ENCODE measurements at places on chromosomes 7 and 10.

DNA sequence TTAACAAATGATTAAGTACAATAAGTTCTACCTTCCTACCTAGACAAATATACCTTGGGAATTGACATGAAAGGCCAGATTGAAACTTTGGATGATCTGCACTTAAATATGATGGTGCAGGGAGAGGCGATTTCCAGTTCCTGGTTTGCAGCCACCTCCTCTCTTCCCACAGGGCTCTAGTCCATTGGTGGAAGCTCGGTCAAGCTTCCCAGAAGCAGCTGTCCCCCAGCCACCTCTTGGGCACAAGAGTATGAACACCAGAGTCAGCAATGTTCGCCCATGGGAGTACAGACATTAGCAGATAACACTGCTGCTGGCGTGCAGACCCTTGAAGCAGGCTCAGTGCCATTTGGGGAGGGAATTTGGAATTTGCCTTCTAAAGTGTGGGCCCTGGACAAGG lies 1.5 kb upstream of the CPVL start:
- DNase-seq = no peak

DNA sequence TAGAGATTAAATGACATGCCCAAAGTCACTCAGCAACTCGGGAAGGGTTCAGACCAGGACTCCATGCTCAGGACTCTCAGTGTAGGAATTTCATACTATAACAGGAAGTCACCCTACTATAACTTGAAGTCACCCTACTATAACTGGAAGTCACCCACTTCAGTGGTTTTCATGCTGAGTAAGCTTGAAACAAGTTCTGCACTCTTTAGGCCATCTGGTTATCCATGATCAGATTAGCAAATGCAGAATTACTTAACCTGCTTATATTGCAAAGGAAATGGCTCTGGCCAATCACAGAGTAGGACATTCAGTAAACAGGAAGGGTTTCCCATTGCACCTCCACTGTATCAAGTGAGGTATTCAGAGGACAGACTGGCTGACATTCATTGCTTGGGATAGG lies 1240.4 kb downstream of the GATA3 start:
- no peak for DNase-seq

GRCh38 chr7:120677535-120677934 lies 180.4 kb downstream of the TSPAN12 start:
- no peak for DNase-seq

GRCh38 chr7:20183086-20183485 lies 34.1 kb downstream of the MACC1 start:
- no peak for DNase-seq

DNA sequence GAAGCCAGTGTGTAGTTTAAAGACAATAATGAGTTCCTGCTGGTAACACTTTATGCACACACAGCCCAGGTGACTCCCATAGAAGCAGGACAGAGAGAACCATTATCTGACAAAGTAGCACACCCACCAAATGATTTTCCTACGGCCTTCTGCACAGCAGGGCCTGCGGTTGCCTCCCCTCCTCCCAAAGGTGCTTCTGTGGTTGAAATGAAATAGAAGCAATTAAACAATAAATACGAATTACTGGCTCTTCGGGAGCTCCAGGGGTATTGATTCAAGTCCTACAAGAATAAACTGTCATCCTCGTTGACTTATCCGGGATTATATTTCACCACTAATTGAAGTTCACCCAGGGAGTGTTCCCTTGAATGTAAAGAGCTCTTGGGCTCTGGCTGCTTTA lies 172.1 kb downstream of the ACTR3B start:
- DNase-seq = no peak

- DNase-seq = no peak
Measured at GRCh38 chr10:45557275-45557905, 115.2 kb downstream of the ZFAND4 start.

- DNase-seq = no peak
Measured at GRCh38 chr7:123155571-123155970, 44.2 kb downstream of the SLC13A1 start.

DNA sequence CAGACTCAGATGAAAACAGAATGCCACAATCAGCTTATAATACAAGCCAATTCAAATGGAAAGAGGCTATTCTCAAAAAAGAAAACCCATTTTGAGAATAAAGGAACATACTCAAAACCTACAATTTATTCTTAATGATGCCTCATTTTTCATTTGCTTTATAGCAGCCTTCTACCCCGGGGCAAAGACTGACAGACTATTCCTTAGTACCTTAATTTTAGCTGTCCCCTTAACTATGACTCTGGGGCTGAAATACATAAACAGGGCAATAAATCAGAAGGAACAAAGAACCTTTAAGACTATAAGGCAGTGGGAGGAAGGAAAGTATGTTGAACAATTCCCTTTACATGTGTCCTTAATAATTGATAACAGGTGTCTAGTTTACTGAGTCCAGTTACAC lies 76.8 kb downstream of the TMEM106B start:
- DNase-seq = no peak

GRCh38 chr10:126170371-126170770 lies 217.9 kb downstream of the ADAM12 start:
- DNase-seq = no peak

GRCh38 chr10:57880446-57881227 lies 387.1 kb downstream of the IPMK start:
- no peak for DNase-seq

DNA sequence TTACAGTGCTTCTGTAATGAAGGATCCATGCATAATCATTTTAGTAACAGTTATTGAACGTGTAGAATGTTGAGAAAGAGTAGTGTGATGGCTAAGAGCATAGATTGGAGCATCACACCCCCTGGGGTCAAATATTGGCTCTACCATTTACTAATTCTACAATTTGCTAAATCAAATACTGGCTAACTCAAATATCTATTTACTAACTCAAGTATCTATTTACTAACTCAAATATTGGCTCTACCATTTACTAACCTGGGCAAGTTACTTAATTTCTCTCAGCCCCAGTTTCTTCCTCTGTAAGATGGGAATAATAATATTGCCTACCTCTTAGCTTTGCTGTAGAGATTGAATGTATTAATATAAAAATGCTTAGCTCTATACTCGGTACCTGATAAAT lies 64.0 kb downstream of the CDK14 start:
- DNase-seq = no peak

GRCh38 chr10:96431211-96431970 lies 72.6 kb upstream of the OPALIN start:
- DNase-seq = no peak

DNA sequence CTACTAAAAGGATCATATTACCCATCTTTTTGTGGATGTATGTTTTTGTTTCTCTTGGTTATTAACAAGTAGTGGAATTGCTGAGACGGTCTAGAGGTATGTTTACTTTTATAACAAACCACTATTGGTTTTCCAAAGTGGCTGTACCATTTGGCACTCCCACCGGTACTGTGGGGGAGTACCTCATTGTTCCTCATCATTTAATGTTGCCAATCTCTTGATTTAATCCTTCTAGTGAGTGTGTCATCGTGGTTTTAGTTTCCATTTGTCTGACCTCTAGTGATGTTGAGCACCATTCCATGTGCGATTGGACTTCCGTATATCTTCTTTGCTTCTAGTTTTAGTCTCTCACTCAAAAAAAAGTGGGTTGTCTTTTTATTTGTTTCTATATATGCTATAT lies 50.4 kb downstream of the RBM33 start:
- DNase-seq = no peak
